ENCODE measurements at places on chromosomes 1 and 21.

DNA sequence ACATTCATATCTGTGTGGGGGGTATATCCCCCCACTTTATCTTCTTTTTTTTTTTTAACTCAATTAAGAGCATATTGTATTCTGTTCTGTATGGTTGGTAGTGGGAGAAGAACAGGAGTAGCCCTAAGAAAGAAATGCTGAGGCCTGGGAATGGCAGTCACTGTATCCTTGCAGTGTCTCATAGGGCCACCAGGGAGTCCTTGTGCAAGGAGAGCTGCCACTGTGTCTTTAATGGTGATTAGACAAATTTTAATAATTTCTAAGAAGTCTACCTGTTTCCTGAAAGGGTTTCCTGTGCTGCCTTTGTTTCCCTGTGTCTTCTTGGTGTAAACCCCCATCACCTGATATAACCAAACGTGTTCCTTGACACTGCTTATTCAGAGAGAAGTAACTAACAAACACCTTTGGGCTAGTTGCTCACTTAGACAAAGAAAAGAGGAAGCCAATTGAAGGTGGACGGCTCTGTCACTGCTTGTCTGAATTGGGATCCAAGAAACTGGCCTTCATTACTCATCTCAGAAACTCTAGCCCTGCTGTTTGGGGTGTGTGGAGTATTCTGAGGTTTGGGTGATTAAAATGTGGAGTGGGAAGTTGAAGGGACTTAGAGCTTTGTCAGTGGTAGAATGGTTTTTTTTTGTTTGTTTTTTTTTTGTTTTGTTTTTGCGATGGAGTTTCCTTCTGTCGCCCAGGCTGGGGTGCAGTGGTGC is 15.2 kb downstream of the GIPC2 start:
- DNase-seq, result no peak

DNA sequence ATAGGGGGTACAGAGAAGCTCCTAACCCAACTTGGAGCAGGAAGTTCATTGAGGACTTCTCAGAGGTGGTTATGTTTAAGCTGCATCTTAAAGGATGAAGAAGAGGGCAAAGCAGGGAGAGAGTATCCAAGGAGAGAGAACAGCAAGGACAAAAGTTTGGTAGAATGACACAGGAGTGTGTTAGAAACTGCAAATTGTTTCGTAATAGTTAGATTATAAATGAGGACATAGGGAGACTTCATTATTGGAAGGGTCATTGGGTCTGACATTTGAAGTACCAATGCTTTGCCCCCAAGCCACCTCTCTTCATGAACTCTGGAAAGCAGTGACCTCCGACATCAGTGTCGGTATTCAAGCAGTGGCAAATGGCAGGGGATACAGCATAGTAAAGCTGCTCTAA is 209.6 kb upstream of the JUN start:
- DNase-seq, result no peak

DNA sequence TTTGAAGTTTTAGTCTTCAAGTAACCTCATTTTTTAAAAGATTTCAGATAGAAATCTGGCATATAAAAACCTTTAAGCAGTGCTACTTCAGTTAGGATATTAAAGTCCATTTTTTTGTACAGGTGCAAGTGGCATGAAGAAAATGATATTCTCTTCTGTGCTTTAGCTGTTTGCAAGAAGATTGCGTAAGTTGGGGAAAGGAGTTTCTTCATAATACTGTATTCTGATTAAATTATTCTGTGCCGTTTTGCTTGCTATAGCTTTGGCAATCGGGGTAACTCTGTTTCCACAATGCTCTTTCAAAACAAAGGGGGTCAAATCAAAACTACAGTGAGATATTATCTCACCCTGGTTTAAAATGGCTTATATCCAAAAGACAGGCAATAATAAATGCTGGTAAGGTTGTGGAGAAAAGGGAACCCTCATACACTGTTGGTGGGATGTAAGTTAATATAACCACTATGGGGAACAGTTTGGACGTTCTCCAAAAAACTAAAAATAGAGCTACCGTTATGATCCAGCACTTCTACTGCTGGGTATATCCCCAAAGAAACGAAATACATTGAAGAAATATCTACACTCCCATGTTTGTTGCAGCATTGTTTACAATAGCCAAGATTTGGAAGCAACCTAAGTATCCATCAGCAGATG is 27.1 kb downstream of the MAEL start:
- DNase-seq, result no peak

DNA sequence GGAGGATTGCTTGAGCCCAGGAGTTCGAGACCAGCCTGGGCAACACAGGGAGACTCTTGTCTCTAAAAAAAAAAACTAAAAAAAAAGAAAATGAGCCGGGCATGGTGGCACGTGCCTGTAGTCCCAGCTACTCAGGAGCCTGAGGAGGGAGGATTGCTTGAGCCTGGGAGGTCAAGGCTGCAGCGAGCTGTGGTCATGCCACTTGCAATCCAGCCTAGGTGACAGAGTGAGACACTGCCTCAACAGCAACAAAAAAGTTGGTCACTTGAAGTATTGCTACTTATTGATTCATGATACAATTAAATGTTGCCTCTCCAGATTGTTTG is 57.9 kb upstream of the CXADR start:
- no peak for DNase-seq

- DNase-seq, result no peak
Measured at GRCh38 chr1:72482736-72483413, 200.5 kb upstream of the NEGR1 start.

DNA sequence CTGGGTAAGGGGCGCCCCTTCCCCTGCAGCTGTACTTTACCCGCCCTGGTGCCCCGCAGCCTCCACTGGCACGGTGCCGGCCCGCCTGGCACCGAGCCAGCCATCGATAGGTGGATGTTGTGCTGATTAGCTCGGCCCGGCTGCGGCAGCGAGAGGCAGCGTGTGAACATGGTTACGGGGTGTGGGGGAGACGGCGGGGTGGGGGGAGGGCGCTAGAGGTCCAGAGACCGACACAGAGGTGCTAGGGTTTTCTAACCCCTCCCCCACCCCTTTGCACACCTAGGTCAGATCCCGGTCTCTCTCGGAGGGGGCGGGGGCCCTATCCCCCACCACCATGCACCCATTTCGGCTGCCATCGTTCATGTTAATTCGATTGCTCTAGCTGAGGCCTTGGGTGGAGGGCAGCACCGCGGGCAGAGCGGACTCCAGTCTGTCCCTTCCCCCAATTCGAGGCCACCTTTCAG is 6.7 kb downstream of the EFNA4 start:
- DNase-seq, result no peak

- no peak for DNase-seq
Measured at GRCh38 chr1:170730438-170730837, 66.5 kb downstream of the PRRX1 start.

GRCh38 chr1:119083479-119083878 is 57.0 kb downstream of the WARS2 start:
- no peak for DNase-seq

DNA sequence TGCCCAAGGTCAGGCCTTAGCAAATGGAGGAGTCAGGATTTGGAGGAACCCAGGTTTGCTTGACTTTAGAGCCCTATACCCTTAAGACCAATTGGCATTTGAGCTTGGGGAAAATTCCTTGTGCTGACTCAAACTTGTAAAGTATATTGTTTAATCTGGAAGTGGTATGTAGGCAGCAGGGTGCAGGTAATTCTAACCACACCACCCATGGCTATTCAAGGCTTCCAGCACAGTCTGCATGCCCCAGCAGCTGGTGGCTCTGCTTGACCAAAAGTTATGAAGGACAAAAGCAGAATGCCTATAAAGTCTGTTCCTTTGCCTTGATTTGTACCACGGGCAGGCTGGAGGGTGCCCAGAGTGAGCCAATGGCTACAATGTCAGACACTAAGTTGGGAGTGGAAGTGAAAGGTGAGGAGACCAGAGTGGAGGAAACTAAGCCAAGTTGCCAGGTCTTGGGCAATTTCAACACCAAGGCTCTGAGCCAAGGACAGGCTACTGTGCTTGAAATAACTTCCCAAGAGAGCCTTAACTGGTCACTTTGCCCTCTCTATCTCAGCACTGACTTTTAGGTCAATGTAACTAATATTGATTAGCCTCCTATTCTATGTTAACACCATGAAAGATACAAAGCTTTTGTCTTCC is 4.7 kb upstream of the G0S2 start:
- no peak for DNase-seq

DNA sequence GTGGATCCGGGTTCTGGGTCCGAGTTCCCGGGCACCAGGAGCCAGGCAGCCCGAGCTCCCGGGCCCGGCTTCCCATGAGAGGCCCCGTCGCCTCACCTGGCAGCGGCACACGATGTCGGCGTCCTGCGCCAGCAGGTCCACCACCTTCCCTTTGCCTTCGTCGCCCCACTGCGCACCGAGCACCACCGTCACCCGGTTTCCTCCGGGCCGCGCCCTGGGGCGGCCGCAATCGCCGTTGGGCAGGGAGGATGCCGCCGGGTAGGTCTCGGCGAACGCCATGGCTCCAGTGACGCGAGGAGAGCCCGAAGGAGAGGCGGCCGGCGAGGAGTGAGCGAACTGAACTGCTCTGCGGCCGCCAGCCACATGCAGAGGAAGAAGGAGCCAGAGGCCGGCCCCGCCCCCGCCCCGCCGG is at the start of gene ADSS2:
TSS of gene ADSS2 (minus strand) at position 371 of the 412 bp plus-strand sequence. CDS start at position 279, 92 bp downstream.
- DNase-seq, result no peak

- DNase-seq, result no peak
Measured at GRCh38 chr1:33902486-33903209, 38.8 kb downstream of the HMGB4 start.

- no peak for DNase-seq
Measured at GRCh38 chr1:185520188-185520920, 203.3 kb upstream of the IVNS1ABP start.

- DNase-seq, result no peak
Measured at GRCh38 chr1:8285103-8285502, 32.8 kb upstream of the SLC45A1 start.

- DNase-seq, result no peak
Measured at GRCh38 chr1:220317161-220317560, 44.9 kb upstream of the RAB3GAP2 start.

- no peak for DNase-seq
Measured at GRCh38 chr1:58926152-58926551, 142.3 kb upstream of the JUN start.

DNA sequence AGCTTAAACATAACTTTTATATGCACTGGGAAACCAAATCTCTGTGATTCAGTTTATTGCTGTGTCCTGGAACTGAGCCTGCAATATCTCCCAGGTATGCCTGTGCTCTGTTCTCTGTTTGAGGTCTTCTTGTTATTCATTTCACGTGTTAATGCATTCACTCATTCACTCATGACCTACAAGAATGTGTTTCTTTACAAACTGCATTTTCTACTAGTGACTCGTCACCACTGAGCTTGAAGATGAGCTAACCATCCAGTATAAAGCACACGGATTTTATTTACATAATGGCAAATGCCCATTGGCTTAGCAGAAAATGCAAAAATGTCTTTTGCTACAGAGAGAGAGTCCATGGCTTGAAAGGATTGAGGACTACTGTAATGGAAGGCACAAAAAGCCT is 75.0 kb upstream of the DUSP10 start:
- no peak for DNase-seq

GRCh38 chr1:19507516-19507915 is 22.2 kb upstream of the CAPZB start:
- no peak for DNase-seq

- DNase-seq, result no peak
Measured at GRCh38 chr1:201383647-201384405, 6.3 kb upstream of the TNNT2 start.

DNA sequence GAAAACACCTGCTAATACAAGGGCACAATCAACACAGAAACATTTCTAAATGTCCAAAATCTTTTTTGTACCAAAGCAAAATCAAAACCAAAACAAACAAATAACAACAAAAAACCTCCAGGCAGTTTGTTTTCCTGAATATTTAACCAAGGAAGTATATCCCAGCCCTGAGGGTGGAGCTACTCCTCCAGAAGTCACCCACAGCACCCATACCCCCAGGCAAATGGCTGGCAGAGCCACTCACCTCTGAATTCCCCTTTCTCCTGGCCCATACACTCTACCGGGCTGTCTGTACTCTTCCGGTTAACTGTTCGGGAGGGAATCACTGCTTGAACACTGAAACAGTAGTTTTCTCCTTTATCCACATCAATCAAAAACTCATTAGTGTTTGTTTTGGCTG is 9.5 kb downstream of the F3 start:
- DNase-seq, result no peak

DNA sequence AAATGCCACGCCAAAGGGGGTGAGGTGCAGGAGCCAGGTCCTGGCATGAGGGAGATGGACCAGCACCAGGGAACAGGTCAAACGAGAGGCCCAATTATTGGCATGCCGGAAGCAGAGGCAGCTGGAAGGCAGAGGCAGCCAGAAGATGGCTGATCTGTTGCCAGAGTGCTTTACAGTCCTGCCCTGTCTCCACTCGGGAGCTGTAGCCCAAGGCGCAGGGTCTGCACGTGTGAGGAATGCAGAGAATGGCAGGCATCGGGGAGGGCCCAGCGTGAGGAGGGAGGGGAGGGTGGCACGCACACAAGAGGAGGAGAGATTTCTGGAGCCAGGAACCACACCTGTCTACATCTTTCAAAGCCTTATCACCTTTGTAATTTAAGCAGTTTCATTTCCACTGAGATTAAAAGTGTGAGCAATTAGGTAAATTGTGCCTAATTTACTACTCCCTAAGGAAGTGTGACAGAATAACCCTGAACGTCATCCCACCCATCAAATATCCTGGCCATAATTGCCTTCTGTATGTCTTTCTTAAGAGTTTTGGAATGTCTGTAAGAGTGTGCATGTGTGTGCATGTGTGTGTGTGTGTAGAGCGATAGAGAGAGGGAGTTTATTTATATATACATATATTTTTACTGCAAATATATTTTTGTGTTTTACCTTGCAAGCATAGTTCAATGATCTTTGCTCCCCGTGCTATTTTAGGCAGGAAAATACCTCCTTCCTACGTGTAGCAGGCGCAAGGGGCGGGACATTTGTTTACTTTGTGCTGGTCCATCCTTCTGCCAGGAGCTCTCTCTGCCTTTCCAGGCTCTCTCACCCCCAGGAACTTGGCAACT is 125.5 kb upstream of the SERBP1 start:
- DNase-seq, result peak; percentile 10

DNA sequence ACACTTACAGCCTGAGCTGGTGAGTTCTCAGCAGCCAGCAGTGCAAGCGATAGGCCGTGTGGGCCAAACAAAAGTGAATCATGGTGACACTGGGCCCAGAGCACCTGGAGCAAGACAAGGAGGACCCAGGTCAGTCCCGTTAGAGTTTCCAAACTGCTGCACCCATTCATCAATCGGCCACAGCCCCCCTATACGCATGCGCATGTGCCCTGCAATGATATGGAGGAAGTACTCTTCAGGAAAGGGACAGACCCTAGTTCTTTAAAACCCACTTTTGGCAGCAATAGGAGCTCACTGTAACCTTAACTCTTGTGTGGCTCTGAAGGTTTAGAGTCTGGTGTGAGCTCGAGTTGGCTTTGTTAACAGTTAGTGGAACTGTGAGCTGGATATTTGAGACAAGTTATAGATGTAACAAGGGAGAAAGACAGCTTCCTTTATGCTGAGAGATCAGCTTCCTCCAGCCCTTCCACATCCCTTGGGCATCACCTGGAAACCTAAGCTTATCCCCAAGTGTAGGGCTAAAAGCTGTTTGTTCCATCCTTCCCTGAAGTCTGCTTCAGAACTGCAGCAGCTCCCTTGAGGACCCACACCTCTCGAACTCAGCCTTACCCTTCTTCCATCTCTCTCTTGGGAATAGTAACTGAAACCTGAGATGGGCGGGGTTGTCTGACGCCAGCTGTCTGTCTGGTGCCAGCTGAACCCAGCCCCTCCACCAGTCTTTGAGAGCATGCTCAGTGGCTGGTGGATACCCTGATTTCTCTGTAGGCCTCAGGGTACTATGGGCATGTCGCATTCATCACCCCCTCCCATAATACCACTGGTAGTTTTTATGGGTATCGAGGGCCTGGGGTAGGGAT is 17.7 kb downstream of the NMNAT1 start:
- DNase-seq, result no peak
